8988T (cell line): ENCODE measurements at places on chromosomes 3 and 15.

GRCh38 chr15:78540871-78541743 is 863 bp downstream of the PSMA4 start:
- no peak for DNase-seq

GRCh38 chr15:71630475-71630809 is 179.9 kb upstream of the NR2E3 start:
- DNase-seq: no peak

DNA sequence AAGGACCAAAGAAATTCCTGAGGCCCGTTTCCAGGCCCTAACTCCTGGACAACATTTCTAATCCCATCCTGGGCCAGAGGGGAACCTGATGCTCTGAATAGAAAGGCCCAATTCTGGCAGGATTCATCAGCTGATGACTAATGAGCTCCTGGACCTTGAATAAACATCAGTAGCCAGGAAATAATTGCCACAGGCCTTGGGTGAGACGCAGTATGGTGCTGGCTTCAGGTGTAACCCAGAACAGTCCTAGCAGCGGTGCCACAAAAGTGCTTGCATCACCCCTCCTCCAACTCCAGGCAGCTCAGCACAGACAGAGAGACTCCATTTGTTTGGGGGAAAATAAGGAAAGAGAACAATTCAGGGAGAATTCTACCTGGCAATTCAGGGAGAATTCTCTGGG is 184.7 kb upstream of the POU1F1 start:
- DNase-seq: no peak

- no peak for DNase-seq
Observed at GRCh38 chr3:74617776-74618175, 3.3 kb upstream of the CNTN3 start.

GRCh38 chr15:33724321-33725036 is 243.8 kb upstream of the CHRM5 start:
- no peak for DNase-seq

DNA sequence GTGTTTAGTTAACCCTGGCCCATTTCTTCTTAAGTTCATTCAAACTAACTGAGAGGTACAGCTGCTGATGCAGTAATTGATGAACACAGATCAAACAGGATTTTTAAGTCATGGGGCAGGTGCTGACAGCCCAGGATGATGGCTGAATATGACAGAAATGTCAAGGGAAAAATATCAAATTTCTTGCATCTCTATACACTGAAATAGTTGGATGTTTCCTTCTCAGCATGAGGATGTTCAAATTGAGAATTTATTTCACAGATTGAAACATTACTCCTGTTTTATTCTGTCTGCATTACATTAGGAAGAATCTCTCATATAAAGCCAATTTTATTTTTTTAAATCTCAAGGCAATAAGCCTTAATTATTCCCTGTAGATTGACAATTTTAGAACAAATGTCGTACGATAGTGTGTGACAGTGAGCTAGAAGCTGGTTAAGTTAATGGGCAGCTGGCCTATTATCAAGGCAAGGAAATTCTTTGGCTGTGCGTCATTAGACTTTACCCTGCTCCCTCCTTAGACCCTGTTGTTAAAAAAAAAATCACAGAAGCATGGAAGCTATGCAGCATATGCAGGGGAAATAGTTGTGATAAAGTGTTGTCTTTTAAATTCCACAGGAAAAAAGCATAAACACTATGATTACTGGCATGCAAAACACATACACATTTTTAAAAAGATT is 183.8 kb upstream of the KCNMB2 start:
- DNase-seq: no peak

- no peak for DNase-seq
Observed at GRCh38 chr15:50222181-50222580, 40.2 kb downstream of the SLC27A2 start.

DNA sequence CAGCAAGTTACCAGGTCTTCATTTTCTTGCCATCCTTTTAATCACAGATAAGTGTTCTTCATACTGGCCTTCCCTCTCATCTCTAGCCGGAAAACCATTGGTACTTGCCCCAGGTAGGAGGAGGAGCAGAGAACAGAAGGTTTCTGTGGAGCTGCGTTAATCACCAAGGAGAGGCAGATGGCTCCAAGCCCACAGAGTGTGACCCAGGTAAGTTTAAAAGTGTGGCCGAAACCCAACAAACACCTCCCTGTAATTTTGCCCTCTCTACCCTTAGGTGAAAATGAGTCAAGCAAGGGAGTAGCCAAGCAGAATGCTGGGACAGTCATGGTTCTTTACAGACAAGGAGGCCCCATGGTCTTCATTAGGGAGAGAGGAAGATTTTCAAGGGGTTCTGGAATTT is 37.3 kb downstream of the NFKBIZ start:
- DNase-seq: no peak
